Activated CD4-positive, CD25-positive, alpha-beta regulatory T cell treated with anti-CD3 and anti-CD28 coated beads, Interleukin-2, amount 50 U/mL, for 72 hours (primary cell): ENCODE measurements at places on chromosomes 5 and 9.

- no peak for DNase-seq
These were observed 223.9 kb upstream of the DMRT1 start for GRCh38 chr9:617445-618085.

GRCh38 chr5:169744336-169744735 is 107.3 kb downstream of the DOCK2 start:
- no peak for DNase-seq

DNA sequence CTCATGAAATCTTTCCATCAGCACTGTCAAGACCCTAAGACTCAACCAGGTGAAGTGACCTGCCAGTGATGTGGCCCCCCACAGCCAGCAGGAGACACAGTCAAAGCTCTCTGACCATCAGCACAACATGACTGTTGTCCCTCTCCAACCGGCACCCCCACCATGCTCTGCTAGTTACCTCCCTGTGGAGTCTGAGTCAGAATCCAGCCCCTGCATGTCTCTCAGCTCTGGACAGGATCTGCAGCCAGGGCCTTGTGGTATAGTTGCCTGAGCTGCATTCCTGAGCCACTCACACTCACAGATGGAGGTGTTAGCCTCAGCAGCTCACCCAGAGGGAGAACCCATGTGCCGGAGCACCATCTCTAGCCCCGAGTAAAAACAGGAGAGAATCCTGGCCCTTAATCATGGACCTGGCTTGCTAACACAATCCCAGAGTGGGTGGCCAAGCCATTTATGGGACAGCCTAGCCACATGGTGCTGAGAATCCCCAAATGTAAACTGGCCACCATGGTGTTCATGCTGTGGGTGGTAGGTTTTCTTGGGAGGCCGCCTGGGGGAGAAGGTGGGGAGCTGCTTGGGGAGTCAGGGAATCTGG is 237.8 kb downstream of the PAPPA start:
- DNase-seq: no peak

- DNase-seq: no peak
These were observed 49.4 kb downstream of the PLK2 start for GRCh38 chr5:58410441-58410840.

- no peak for DNase-seq
These were observed 76.6 kb downstream of the PPIC start for GRCh38 chr5:122959740-122960445.

DNA sequence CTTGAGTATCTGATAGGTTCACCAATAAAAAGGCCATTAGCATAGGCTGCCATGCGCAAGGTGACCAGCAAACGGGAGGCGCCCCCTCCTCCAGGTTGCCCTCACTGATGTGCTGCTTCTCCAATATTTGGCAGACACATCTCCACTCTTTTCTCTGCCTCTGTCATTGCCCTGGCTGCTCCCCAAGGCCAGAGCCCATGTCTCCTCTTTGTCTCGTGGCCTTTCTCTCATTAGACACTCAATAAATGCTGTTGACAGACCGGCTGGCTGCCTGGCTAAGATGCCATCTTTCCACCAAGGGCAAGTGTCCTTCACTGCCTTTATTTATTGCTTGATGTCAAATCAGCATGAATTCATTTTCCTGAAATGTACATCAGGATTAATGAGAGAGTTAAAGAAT is 404.0 kb upstream of the KIF2A start:
- DNase-seq: no peak

- DNase-seq: no peak
These were observed 535.3 kb downstream of the EFNA5 start for GRCh38 chr5:107135391-107135790.

- DNase-seq: no peak
These were observed 3.6 kb downstream of the FGF18 start for GRCh38 chr5:171422902-171423663.

GRCh38 chr9:100640447-100641050 is 62.7 kb downstream of the CAVIN4 start:
- no peak for DNase-seq

- DNase-seq: no peak
These were observed 156.5 kb downstream of the ERCC6L2 start for GRCh38 chr9:96031916-96032534.

DNA sequence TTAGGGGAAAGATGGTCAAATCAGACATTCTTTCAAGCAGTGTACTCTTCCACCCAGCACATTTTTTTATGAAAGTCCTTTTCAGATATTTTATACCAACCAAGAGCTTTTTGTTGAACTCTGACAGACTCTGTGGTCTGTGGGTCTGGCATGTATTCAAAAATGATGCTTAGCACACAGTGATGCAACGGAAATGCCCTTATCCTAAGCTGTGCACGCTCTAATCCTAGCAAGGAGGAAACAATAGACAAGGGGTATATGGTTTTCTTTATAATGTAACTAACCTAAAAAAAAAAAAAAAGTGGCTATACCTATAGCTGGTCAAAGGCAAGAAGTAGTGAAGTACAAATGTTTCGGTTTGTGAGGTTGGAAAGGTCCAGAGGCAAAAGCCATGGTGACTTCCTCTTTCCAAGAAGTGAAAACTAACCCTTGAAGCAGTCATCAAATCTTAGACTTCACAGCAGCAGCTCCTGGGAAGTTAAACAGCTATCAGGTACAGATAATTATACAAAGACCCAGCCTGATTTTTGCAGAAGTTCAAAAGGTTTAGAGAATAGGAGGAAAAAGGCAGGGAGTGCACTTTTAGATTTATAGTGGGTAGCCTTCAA is 82.5 kb downstream of the SEMA6A start:
- no peak for DNase-seq
